Stimulated activated CD4-positive, alpha-beta T cell treated with anti-CD3 and anti-CD28 coated beads, Interleukin-2, amount 100 ng/mL, for 4 hours (primary cell): ENCODE measurements at places on chromosomes 2 and 18.
A peak's percentile ranks its signal among the peaks of the same experiment; 100 is the strongest.

- no peak for DNase-seq
Measured at GRCh38 chr2:164257742-164258141, 363.5 kb downstream of the GRB14 start.

DNA sequence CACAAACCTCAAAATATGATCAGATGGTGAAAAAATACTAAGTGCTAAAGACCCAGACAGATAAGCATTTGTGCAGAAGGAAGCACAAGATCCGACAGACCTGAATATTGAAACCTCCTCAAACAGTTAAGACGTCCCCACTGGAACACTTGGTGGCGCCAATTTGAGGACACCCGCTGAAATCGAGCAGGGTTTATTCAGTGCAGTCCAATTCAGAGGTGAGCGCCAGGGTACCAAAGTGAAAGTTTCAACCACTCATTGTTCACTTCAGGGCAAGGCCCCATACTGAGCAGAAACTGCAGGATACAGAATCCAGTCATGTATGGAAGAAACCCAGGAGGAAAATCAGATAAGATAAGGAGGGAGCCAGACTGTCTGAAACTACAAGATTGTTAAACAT is 417.6 kb downstream of the LRRTM4 start:
- no peak for DNase-seq

GRCh38 chr2:65553504-65554074 is 121.2 kb upstream of the SPRED2 start:
- DNase-seq, result no peak

DNA sequence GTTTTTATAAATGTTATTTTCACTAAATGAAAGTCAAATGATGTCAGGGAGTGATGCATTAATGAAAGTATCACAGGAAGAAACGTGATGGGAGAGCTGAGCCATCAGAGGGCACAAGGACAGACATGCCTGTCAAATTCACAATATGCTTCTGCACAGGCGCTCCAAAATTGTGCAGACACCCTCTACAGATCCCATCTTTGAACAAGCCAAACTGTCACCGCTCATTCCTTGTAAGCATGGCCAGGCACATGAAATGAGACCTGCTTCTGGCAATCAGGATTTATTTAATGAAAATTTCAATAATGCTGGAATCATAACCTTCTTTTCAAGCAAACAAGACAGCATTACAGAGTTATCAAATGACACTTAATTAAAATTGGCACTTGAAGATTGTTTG is 20.4 kb upstream of the FSHR start:
- DNase-seq, result no peak

DNA sequence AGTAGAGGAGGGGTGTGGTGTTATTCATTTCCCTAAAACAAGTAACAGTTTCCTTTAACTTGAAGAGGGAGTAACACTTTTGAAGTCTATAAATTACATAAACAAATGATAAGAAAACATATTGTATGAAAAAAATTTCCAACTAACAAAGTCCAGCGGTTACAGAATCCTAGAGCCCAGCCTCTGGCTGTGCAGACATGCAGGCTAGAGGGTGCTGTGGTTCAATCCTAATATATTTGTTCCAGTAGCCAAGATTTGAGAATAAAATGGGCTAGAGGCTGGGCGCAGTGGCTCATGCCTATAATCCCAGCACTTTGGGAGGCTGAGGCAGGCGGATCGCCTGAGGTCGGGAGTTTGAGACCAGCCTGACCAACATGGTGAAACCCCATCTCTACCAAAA is 56.9 kb downstream of the WDR75 start:
- DNase-seq, result no peak

GRCh38 chr2:54801352-54801751 is 77.9 kb downstream of the EML6 start:
- no peak for DNase-seq

DNA sequence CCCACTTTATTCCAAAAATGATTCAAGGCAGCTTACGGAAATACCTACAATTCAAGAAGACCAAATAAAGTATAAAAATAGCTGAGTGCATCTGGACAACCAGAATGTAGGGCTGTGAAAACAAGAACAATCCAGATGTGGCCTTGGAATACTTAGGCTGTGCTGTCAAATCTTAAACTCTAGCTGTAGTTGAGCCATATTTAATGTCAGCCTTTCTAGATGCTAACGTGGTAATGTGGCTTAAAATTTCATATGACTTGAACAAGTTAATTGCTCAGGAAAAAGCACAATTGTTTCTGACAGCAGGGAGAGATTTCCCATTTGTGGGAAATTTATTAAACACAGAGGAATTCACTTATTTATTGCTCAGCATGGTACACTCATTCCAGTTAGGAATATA is 14.6 kb upstream of the NAPG start:
- no peak for DNase-seq

GRCh38 chr2:219388907-219389156 is 1.1 kb upstream of the DNPEP start:
- no peak for DNase-seq

DNA sequence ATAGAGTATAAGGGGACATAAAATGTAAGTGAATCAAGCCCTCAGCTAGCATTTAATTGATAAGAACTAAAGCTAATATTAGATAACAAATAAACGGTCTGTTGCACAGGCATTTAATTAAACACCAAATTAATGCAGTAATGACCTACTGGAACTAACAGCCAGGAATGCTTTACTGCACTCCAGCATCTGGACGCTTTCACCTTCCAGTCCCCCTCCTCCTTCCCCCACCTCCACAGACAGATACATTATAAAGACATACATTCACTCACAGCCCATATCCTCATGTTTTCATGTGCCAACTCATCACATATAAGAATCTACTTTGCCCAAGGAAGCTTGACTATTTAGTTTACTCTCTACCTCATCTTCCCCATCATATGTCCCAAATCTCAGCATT is 337.4 kb upstream of the PIK3C3 start:
- DNase-seq, result no peak

DNA sequence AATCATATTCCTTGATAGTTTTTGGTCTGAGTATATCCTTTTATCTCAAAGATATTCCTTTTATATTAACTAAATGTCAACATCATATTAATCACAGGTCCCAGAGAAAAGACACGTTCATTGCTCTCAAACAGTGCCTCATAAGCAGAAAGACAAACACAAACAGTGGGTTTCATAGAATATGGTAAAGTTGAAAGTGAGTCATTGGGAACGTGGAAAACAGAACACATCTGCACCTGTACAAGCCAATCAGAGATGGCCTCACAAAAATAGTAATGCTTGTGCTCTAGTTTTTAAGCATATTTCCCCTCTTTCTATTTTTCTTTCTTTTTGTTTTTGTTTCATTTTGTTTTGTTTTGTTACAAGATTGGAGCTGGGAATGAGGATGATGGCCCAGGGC is 328.4 kb upstream of the MAP2 start:
- no peak for DNase-seq

GRCh38 chr2:71070294-71071093 is 2.0 kb downstream of the NAGK start:
- DNase-seq, result no peak

- DNase-seq, result no peak
Measured at GRCh38 chr18:76425146-76426131, 69.6 kb downstream of the ZNF516 start.

- DNase-seq, result no peak
Measured at GRCh38 chr2:26900831-26901321, 52.9 kb downstream of the DPYSL5 start.

DNA sequence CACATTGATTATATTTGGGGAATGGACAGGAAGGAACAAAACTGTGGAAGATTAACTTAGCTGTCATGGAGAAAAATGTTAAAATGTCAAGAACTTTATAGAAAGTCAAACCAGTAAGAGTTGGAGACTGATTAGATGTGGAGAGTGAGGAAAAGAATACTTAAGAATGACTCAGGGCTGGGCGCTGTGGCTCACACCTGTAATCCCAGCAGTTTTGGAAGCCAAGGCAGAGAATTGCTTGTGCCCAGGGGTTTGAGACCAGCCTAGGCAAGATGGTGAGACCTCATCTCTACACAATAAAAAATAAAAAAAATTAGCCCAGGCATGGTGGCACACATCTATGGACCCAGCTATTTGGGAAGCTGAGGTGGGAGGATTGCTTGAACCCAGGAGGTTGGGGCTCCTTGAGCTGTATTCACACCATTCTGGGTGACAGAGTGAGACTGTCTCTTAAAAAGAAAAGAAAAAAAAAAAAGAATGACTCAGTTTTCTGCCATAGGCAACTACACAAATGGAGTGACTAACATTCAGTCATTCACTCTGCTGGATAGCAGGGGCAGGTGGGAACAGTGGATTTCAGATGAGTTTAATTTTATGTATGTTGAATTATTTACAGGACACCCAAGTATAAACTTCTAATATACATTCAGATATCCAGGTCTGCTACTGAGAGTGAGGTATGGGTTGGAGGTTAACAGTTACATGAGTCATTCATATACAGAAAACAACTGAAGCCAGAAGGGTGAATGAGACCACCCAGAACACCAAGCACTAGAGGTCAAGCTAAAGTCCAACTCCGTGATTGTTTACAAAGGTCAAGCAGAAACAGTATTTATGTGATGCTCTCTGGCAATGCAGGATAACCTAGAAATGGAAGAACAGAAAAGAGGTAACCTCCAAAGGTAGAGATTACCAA is 33.9 kb downstream of the ORC2 start:
- DNase-seq, result no peak

GRCh38 chr18:8705961-8706790 is 820 bp downstream of the MTCL1 start:
- no peak for DNase-seq

- no peak for DNase-seq
Measured at GRCh38 chr2:212732860-212733259, 194.3 kb upstream of the ERBB4 start.

GRCh38 chr2:60334610-60335009 is 218.8 kb downstream of the BCL11A start:
- no peak for DNase-seq

DNA sequence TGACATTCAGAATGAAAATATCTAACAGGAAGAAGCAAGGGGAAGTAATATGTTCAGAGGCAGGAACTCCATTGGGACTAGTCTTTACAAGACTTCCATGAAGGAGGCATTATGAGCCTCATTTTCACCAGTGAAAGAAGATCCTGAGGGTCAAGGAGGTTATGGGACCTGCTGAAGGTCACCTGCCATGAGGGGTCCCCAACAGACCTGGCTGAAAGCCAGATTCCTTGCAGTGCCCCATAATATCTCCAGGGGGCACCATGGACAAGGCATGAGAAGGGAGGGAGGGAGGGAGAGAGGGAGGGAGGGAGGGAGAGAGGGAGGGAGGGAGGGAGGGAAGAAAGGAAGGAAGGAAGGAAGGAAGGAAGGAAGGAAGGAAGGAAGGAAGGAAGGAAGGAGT is 27.9 kb downstream of the XDH start:
- no peak for DNase-seq

- no peak for DNase-seq
Measured at GRCh38 chr18:39913672-39914366, 2041.2 kb upstream of the PIK3C3 start.

GRCh38 chr2:223697316-223697891 is 95.2 kb upstream of the SCG2 start:
- DNase-seq, result no peak

DNA sequence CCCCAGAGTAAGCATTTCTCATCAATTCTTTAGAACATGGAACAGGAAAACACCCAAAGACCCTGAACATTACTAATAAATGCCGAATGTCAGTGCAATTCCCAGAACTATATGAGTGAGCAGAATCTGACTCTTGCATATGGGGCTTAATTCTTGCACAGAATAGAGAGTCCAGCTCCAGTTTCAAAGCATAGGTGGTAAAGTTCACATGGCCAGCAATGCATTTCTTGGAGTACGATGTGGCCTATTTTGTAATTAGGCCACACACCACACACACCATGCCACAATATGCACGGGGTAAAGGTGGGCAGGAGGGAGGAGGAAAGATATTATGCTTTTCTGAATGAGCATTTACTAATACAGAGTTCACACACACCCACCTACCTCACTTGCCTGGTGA is 56.5 kb downstream of the PLA2R1 start:
- no peak for DNase-seq

DNA sequence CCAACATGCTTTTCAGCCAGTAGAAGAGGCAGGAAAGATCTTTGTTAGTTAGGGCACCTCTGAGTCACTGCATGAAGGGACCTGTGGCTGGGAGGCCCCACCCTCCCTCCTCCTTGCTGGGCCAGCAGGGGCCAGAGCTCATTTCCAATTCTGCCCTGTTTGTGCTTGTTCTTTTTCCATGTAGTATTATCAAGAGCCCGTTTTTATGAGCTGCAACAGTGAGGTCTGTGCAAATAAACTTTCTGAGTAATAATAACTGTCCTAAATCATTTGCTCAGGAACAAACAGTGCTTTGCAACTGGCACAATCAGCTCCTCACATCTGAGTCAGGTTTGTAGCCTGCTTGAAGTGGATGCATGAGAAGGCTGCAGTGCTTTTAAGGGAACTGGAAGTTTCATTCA is 128.0 kb downstream of the ARL4C start:
- DNase-seq, result peak; percentile 41

GRCh38 chr2:8754106-8754776 is 72.4 kb downstream of the ID2 start:
- DNase-seq, result no peak

DNA sequence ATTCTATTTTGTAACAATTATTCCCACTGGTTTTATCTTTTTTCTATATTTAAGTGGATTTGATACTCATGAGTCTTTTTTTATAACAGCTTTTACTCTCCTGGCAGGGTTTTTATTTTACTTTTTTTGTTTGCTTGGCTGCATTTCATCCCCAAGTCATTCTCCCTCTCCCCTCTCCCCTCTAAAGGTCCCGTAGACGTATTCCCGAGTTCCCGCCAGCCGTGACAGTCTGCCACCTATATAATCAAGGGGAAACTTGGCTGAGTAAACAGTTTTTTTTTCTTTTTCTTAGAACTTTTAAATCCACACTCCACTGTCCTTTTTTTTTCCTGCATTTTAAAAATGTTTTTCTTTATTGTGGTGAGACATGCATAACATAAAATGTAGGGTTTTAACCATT is 433.1 kb upstream of the HS6ST1 start:
- DNase-seq, result no peak

- no peak for DNase-seq
Measured at GRCh38 chr2:170118641-170119040, 59.3 kb upstream of the MYO3B start.

- DNase-seq, result no peak
Measured at GRCh38 chr2:45707006-45707405, 55.5 kb downstream of the PRKCE start.

GRCh38 chr2:107801498-107801897 is 25.2 kb upstream of the RGPD4 start:
- no peak for DNase-seq

GRCh38 chr2:135963841-135964240 is 21.6 kb downstream of the DARS1 start:
- DNase-seq, result no peak
